ENCODE measurements at places on chromosomes 16 and 17.

GRCh38 chr17:8925141-8925540 is 40.4 kb downstream of the PIK3R5 start:
- no peak for DNase-seq

DNA sequence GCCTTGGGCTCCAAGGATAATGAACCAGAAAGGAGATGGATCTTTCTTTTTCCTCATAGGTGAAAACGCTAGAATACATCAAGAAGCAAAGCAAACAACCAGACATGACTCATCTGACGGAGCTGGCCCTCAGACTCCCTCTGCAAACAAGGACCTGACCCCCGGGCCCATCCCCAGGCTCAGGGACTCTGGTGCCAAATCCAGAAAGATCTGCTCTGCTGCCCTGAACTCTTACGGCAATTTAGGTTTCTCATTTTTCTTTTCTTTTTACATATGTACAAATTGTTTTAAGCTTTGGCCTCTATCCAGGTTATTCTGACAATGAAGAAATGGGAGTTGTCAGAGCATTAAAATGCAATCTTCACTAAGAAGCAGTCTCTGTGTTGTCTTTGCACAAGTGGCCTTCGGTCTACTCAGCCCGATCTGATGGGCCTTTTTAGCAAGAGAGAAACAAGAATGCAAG is 17.7 kb downstream of the KNOP1 start:
- DNase-seq: no peak

DNA sequence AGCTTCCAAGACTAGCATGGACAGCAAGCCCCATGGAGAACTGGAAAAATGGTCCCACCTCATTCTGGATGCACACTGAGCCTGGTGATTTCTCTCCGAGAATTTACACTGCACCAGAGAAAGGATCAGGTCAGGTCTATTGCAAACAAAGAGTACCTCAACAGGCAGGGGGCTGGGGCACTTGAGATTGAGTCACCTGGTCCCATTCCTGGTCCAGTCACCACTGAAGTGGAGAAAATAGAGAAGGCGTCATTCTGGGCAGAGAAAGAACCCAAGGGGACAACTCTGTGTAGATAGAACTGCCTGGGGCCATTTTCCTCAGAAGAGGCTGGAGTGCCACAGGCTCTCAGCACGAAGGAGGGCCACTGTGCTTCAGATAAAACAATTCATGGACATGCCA is 38.4 kb downstream of the CENPV start:
- no peak for DNase-seq

GRCh38 chr17:13087802-13088201 is 70.0 kb upstream of the ELAC2 start:
- DNase-seq: no peak

GRCh38 chr17:12866244-12866643 is 76.9 kb downstream of the ARHGAP44 start:
- DNase-seq: no peak

- no peak for DNase-seq
These were observed 1.0 kb downstream of the KIFC3 start for GRCh38 chr16:57801098-57801808.

DNA sequence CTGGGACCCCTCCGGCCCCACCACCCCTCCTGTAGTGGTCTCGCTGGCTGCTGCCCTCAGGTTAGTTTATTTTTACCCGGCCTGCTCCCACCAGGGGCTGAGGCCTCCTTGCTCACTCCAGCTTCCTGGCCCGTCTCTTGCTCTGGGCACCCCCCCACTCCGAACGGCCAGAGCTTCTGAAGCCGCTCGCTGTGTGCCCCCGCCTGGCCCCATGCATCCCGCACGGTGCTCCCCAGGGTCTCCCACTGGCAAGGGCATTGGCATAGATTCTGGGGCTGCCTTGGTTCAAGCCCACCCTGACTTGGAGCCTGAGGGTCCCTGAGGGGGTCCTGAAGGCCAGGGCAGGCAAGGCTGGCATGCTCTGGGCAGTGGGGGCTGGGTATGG is 186.4 kb downstream of the SEC14L1 start:
- no peak for DNase-seq

GRCh38 chr16:86998196-86999001 is 318.8 kb downstream of the C16orf95 start:
- DNase-seq: no peak

GRCh38 chr17:65626451-65626850 is 65.0 kb upstream of the AXIN2 start:
- DNase-seq: no peak

Data from NCI-H2171 (cell line).